ENCODE measurements at places on chromosomes 13 and 19. TPM values are rescaled to one million over a fixed set of nuclear protein-coding genes. Genes with fewer than 3 reads are reported as not detected.

SRRM5 gene
- total RNA-seq: 0.06 TPM

APLP1 gene
- total RNA-seq: 5.5 TPM

ZNF579 gene
- total RNA-seq: 6.6 TPM

YJEFN3 gene
- total RNA-seq: 0.15 TPM

ZNF708 gene
- total RNA-seq: 5.6 TPM
